ENCODE measurements at places on chromosomes 6 and 20. TPM values are rescaled to one million over a fixed set of nuclear protein-coding genes. Genes with fewer than 3 reads are reported as not detected.

Gene IBTK
- total RNA-seq: 62.5 TPM

Gene SLC2A10
- total RNA-seq: 45.4 TPM

Gene GRM4
- total RNA-seq: under 0.01 TPM

Gene RSPO4
- total RNA-seq: not detected

Gene BMP5
- under 0.01 TPM for total RNA-seq

Gene SIRPB2
- not detected for total RNA-seq

Measured in fibroblast of villous mesenchyme (primary cell).